Left lung (tissue), 14 donors: ENCODE measurements at places on chromosomes 7 and 10. TPM values are rescaled to one million over a fixed set of nuclear protein-coding genes. Genes with fewer than 3 reads are reported as not detected.

GRCh38 chr7:151923097-151923876 is 33.0 kb upstream of the GALNTL5 start:
- DNase-seq = peak; percentile 59

DNA sequence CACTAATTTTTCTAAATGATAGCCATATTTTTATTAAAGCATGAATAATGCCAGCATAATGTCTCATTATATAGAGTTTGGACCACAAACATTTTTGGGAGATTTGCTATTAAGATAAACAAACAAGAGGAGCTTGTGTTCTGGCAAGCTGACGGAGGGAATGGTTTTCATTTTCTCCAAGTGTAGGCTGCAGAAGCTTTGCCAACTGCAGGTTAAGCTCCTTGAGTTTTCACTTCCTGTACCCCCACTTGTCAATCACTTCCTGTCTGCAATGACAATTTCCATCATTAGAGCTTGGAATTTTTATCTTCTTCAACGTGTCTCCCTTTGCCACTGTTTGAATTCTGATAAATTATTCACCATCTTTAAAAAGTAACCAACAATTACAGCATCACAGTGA is 13.4 kb downstream of the EBF3 start:
- DNase-seq = no peak

Gene RNF133
- total RNA-seq = 1.2 TPM

- DNase-seq = no peak
Measured at GRCh38 chr10:119608316-119609155, 11.8 kb upstream of the TIAL1 start.

Gene ETV1
- 61.6 TPM for total RNA-seq
